Sigmoid colon (tissue), 7 donors: ENCODE measurements at places on chromosomes 1 and 21.
A peak's percentile ranks its signal among the peaks of the same experiment; 100 is the strongest.

DNA sequence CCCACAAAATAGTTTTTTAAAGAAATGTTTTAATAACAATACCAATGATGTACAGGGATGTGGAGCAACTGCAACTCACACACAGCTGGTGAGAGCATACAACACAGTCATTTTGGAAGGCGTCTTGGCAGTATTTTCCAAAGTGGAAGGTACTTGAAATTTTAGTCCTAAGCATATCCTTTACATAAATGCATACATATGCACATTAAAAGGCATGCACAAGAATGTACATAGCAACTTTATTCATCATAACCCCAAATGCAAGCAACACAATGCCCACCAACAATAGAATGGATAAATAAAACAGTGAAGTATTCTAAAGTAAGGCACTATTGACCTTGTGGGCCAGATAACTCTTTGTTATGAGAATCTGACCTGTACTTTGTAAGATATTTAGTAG is 310.1 kb upstream of the ADGRL2 start:
- no peak for DNase-seq

- no peak for DNase-seq
Observed at GRCh38 chr21:36186506-36187399, 30.1 kb downstream of the DOP1B start.

DNA sequence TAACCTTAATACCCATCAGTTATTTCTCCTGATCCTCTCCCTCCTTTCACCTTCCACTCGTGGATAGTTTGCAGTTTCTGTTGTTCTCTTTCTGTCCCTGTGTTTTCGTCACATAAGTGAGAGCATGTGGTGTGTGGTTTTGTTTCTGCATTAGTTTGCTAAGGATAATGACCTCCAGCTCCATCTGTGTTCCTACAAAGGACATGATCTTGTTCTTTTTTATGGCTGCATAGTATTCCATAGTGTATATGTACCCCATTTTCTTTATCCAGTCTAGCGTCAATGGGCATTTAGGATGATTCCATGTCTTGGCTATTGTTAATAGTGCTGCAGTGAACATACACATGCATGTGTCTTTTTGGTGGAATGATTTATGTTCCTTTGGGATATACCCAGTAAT is 36.6 kb upstream of the GPR25 start:
- DNase-seq: no peak

DNA sequence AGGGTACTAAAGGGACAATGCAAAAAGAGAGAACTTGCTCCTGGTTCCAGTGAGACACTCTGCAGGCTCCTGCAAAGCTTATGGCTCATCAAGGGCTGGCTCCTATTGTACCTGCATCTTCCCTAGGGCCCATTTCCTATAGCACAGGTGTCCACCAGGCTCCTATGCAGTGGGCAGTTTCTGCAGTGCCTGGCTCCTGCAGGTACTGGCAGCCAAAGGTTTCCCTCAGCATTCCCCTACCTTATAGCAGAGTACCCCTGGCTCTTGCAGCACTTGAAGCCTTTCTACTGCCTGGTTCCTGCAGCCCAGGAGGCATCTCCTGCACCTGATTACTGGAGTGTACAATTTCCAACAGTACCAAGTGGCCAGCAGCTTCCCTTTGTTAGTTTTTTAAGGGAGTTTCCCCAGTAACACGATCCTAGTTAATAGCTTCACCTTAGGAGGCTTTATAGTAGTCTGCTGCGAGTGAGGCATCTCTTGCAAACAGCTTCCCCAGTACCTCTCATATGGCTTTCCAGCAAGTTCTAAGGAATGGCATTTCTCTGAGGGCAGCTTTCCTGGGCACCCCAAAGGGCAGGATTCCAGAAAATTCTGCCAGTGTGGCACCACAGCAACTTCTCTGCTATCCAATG is 141.7 kb downstream of the DENND1B start:
- no peak for DNase-seq

GRCh38 chr1:75484789-75485188 is 126.1 kb downstream of the SLC44A5 start:
- DNase-seq: no peak

- no peak for DNase-seq
Observed at GRCh38 chr21:44791246-44791645, 10.4 kb downstream of the UBE2G2 start.

DNA sequence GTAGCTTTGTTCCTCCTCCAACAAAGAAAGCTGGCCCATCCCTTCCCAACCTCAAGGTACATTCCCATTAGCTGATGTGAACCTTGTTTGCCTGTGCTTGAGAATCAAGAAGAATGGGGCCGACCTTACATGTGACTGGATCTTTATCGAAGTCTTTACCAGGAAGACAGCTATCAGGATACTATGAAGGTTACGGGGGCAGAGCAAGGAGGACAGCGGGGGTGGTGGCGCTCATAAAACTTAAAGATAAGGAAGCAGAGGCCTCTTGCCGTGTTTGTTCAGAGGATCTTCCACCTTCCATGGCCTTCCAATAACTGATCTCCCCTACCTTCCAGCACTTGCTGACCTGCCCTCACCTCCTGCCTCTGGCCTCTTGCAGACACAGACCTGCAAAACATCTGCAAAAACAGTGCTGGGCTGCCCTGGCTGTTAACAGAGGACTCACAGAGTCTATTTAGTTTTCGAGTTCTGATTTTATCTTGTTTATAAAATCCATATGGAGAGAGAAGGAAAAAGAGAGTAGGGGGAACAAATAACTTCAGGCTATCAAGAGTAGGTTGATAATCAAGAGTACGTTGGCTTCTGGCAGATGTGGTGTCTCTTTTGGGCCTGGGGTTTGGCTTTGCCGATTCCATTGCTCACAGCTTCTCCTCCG is 198.0 kb downstream of the HUNK start:
- no peak for DNase-seq

DNA sequence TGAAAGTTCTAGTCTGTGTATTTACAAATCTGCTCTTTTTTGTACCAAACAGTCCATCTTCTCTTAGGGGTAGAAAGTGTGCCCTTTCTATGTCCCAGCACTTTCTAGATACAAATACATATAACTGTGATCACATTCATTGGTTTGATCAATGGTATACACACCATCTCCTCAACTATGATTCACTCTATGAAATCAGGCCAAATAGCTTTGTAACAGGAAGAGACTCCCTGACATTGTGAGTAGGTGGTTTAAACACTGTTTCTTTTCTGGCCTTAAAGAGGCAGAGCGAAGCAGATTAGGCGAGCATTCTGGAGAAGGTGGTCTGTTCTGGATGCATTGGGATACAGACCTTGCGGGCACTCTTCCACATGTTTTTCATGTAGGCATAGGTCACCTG is 39.3 kb upstream of the EXOSC10 start:
- DNase-seq: no peak

GRCh38 chr1:9910076-9910422 is at the start of gene CTNNBIP1:
Gene CTNNBIP1 (minus strand): TSS chr1:9910269. CDS start chr1:9872064, 38,205 bp downstream.
- no peak for DNase-seq

DNA sequence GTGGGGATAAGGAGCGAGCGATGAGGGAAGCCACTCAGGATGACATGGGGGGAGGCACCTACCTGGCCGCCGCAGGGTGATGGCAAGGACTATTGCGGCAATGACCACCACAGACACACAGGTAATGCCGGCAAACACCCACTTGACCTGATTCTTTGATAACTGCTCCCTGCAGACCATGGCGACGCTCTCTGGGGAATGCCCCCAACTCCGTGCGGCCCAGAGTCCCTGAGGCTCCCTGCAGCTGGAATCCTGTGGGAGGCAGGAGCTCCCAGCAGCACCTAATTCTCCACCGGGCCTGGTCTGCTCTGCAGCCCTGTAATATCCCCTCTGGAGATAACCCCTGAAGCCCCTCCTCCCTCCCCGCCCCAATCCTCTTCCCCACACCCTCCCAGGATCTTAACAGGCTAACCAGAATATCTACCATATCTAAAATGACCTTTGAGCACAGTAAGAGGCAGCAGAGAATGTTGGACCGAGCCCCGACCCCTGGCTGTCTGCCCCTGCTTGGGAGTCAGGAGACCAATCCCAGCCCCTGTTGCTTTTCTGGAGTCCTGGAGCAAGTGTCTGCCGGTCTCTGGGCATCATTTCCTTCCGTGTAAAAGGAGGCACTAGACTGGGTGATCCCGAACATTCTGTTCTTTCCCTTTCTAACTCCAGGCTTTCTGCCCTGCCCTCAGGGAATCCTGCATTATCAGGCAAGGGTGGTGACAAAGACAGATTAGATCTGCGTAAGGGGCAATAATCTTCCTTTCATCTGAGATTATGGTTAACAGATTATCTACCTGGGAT is at the start of gene FAM151A:
Gene FAM151A, minus strand, starts transcription at position 310 of the 792 bp plus-strand sequence. Its CDS starts 130 bp downstream, at position 180.
- DNase-seq: peak; percentile 49

DNA sequence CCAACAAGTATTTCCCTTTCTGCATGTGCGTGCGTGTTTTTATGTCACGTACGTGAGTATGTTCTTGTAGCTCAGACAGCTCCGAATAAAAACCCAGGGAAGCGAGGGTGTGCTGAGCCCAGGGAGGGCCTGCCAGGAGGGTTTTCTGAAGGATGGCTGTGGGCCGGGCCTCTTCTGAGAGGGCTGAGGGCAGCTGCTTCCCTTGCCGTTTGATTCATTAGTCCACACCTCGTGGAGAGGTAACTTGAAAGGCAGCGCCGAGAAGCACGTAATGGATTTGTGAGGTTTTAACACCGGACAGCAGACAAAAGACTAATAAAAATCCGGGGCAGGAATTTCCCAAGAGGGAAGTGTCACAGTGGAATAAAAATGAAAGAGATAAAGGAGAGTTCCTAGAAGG is 29.5 kb downstream of the CD247 start:
- no peak for DNase-seq
